Activated naive CD4-positive, alpha-beta T cell treated with anti-CD3 and anti-CD28 coated beads for 36 hours (primary cell): ENCODE measurements at places on chromosomes 12 and 14. TPM values are rescaled to one million over a fixed set of nuclear protein-coding genes. Genes with fewer than 3 reads are reported as not detected.

DNA sequence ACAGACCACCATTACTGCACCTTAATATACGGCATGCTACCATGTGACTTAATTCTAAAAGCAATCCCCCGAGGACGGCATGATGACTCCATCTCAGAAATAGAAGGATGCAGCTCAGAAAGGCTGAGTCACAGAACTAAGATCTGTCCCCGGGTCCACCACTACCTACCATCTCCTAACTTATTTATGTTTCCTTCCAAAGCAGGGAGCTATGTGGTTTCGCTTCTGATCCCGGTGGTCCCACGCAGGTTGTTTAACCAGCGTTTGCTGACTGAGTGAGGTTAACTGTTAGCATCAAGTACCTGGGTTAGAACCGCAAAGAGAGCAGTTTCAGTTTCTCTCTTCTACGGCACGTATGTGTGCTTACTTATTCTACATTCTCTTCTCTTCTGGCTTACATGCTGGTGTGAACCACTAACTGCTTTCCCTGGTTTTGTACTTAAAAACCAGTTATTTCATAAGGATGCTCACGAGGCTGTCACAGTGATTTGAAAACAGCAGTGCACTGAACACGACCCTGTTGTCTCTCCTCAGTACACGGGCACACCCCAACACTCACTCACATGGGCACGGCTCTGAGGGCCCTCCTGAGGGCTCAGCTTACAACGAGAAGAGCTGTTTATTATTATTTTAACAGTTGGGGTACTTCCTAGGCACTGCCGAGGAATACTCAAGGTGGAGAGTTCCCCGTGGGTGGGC lies 66.7 kb downstream of the CCDC88C start:
- peak overlapping the region; percentile 95 for H3K27ac ChIP-seq
- peaks cover 4% of the 10 kb centered on the region for H3K36me3 ChIP-seq
- no peaks in the 10 kb centered on the region for H3K27me3 ChIP-seq
- peak; percentile 82 for DNase-seq
- peak overlapping the region; percentile 69 for H3K4me3 ChIP-seq

- no peaks in the 10 kb centered on the region for H3K4me1 ChIP-seq
- no peak for DNase-seq
- H3K27me3 ChIP-seq, result peaks cover 27% of the 10 kb centered on the region
- H3K4me3 ChIP-seq, result no peak overlapping the region
Observed at GRCh38 chr12:98935847-98936246, 290.8 kb downstream of the APAF1 start.

- peaks cover 17% of the 10 kb centered on the region for H3K4me1 ChIP-seq
- DNase-seq, result no peak
- H3K36me3 ChIP-seq, result no peaks in the 10 kb centered on the region
- peaks cover 6% of the 10 kb centered on the region for H3K27me3 ChIP-seq
- H3K27ac ChIP-seq, result no peak overlapping the region
Observed at GRCh38 chr14:76772300-76773187, 11.3 kb downstream of the VASH1 start.

- H3K4me3 ChIP-seq, result no peak overlapping the region
- no peaks in the 10 kb centered on the region for H3K36me3 ChIP-seq
- no peak overlapping the region for H3K27ac ChIP-seq
- H3K27me3 ChIP-seq, result no peaks in the 10 kb centered on the region
- DNase-seq, result no peak
Observed at GRCh38 chr12:32126720-32127119, 20.1 kb downstream of the BICD1 start.

GOLGA5 gene
- total RNA-seq, result 14.7 TPM

- no peak overlapping the region for H3K27ac ChIP-seq
- no peak for DNase-seq
- no peak overlapping the region for H3K4me3 ChIP-seq
- no peaks in the 10 kb centered on the region for H3K36me3 ChIP-seq
- no peaks in the 10 kb centered on the region for H3K4me1 ChIP-seq
- peaks cover 42% of the 10 kb centered on the region for H3K27me3 ChIP-seq
Observed at GRCh38 chr12:106080041-106080790, 58.5 kb downstream of the NUAK1 start.

GRCh38 chr12:2944401-2945047 lies 14.7 kb upstream of the TEAD4 start:
- H3K4me1 ChIP-seq, result peaks cover 2% of the 10 kb centered on the region
- peaks cover 3% of the 10 kb centered on the region for H3K27me3 ChIP-seq
- peak; percentile 77 for DNase-seq
- H3K36me3 ChIP-seq, result no peaks in the 10 kb centered on the region

GRCh38 chr12:109356577-109356976 lies 8.9 kb downstream of the MYO1H start:
- no peak for DNase-seq
- no peak overlapping the region for H3K27ac ChIP-seq
- H3K27me3 ChIP-seq, result peaks cover 2% of the 10 kb centered on the region
- no peak overlapping the region for H3K4me3 ChIP-seq
- no peaks in the 10 kb centered on the region for H3K36me3 ChIP-seq
- peaks cover 4% of the 10 kb centered on the region for H3K4me1 ChIP-seq

SERPINA12 gene
- not detected for total RNA-seq

DNA sequence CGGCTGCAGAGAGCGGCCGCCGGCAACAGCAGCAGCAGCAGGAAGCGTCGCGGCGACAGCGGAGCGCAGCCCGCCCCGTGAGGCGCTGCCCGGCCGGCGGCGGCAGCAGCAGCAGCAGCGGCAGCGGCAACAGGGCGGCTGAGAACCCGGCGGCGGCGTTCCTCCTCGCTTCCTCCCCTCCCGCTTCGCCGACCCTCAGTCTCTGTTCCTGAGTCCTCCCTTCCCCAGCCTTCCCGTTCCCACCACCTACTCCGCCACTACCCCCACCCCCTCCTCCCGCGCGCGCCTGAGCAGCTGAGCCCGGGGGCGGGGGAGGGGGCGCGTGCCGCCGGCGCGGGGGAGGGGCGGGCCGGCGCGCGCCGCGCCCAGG lies 310 bp downstream of the BICDL1 start:
- no peaks in the 10 kb centered on the region for H3K27me3 ChIP-seq
- H3K4me1 ChIP-seq, result peaks cover 49% of the 10 kb centered on the region
- peak overlapping the region; percentile 73 for H3K27ac ChIP-seq

DNA sequence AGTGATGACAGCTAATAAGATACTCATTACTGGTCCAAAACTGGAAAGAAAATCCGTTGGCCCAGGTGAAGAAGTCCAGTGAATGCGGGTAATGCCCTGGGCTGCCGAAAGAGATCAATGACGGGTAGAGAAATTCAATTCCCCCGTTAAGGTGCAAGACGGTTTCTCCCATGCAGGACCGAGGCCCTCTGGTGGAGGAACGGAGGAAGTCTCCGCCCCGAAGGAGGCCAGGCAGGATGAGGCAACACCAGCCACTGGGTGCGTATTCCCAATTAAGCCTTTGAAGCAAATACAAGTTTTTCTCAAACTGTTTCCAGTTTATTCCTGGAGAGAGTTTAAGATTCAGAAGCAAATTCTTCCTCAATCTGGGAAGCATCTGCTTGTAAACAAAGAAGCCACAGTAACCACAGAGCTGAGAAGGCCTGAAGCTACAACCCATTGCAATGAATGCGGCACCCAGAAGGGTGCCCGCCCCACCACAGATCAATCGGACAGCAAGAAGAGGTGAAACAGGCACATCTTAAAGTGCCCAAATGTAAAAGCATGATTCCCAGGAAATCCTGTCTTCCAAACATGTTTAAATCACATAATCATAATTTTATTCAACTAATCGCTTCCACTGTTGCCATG lies 118.5 kb downstream of the TTC7B start:
- H3K27me3 ChIP-seq, result no peaks in the 10 kb centered on the region
- DNase-seq, result peak; percentile 91
- no peaks in the 10 kb centered on the region for H3K36me3 ChIP-seq
- H3K4me1 ChIP-seq, result no peaks in the 10 kb centered on the region
